ENCODE measurements at places on chromosomes 16 and 17. TPM values are rescaled to one million over a fixed set of nuclear protein-coding genes. Genes with fewer than 3 reads are reported as not detected.

DNA sequence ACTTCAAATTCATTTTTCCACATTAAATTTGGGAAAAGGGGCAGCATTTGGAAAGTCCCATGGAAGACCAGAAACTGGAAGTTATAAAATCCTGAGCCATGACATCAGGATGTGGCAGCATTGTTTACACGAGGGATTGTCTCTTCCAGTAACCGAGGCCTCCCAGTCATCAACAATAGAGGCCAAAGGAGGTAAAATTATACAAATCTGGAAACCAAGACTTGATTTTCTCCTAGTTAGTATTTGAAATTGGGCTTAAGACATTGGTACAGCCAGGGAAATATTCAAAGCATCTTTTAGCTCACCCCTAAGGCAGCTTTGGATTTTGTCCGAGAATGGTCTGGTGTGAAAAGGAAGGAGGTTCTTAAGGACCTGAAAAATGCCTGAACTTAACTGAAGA is 251.6 kb upstream of the FOXF1 start:
- no peak for DNase-seq

DNA sequence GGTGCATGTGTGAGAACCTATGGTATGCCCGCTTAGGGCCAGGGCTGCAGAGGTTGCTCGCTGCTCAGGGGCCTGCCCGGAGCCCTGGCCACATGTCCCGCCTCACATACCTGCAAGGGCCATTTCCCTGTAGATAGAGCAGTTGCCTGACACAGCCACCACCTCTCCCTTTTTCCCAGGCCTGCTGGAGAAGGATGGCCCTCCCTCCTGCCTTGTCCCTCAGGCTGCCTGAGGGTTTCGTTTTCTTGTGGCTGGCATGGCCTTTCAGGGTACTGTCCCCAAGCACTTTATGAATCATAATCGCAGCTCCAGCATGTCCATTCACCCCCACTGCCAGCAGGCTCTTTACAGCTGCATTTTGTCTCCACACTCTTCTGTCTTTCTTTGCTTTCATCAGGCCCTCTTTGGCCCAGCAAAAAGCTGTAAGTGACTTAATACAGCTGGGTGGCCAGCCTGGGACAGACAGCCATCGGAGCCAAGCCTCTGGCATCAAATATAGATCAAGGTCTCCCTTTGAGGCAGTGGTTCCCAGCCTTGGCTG is 65.7 kb downstream of the MPRIP start:
- DNase-seq = no peak

DNA sequence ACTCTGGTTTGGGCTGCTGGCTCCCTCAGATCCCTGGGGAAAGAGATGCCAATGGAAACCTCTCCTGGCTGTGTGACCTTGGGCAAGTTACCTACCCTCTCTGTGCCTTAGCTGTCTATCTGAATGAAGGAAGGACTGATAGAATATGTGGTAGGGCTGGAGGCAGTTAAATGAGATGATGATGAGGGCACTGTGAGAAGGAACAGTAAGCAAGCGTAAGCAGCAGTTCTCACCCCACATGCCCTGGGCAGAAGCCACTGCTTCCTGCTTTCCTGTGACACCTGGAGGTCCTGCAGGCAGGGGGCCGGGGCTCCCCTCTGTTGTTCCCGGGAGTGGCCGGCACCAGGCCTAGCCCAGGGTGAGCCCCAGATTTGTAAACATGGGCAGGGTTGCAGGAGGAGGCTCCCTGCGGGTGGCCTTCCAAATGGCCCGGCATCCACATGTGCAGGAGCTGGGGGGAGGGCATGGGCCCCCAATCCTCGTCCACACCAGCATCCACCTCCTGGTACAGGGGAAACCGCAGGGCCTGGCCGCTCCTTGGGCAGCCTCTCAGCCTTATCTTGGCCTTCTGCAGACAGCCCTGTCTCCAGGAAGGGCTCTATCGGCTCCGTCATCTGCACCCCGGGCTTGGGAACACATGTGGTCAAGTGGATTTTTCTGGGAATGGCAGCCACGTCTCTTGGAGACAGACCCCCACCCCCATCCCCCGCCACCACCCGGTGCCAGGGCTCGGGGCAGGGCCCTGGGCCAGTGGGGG is 235.6 kb upstream of the GSE1 start:
- DNase-seq = no peak

- no peak for DNase-seq
These were observed 887.8 kb upstream of the SOX9 start for GRCh38 chr17:71232801-71233559.

GRCh38 chr17:80151333-80151732 is 4.4 kb upstream of the EIF4A3 start:
- DNase-seq = no peak

Gene ZSCAN10
- not detected for total RNA-seq

DNA sequence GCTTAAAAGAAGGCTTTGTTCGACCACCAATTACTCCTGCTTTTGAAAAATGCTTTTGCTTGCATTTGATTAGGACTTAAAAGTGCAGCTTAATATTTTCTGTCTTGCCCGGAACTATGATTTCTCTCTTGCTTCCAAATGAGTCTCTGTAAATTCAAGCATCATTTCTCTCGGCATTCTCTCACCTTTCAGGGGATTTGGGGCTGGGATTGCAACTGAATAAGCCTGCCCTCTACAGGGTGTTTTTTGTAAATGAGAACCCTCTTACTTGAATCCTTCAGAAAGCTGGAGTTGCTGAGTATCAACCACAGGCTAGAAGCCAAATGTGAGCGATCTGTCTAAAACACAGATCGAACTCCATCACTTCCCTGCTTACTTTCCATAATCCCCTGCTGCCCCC is 234.6 kb downstream of the TMEM114 start:
- DNase-seq = no peak

DNA sequence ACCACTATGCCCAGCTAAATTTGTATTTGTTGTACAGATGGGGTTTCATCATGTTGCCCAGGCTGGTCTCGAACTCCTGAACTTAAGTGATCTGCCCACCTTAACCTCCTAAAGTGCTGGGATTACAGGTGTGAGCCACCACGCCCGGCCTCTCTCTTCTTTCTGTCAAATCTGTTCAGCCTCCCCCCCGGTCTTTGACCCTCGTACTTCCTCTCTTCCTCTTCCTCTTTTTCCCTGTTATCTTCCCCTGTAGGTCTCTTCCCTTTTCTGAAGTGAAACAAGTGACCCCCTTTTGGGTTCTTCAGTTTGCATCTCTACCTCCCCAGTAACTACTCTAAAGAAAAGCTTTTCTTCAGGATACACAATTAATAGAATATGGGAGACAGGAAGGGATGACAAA is 31.7 kb upstream of the DHX40 start:
- no peak for DNase-seq

DNA sequence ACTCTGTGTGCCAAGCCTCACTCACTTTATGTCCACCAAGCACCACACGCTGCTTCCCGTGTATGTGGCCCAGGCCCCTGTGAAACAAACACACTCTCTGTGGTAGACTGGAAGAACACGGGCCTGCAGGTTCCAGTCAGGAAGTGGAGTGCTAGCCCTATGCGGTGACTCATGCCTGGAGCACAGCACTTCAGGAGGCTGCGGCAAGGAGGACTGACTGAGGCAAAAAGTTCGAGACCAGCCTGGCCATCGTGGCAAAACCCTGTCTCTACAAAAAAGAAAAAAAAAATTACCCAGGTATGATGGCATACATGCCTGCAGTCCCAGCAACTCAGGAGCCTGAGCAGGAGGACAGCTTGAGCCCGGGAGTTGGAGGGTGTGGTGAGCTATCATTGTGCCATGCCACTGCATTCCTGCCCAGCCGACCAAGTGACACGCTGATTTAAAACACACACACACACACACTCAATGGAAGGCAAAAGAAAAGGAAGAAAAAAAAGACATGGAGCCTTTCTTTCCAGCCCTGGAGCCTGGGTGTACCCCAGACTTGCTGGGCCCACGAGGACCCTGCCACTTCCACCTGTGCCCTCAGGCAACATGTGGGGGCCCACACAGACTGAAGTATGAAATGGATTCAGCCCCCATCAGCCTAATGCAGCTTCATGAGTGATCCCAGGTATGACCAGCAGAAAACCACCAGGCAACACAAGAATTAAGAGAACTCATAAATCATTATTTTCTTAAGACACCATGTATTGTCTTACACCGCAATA is 126.6 kb downstream of the ANKRD11 start:
- peak; percentile 36 for DNase-seq

DNA sequence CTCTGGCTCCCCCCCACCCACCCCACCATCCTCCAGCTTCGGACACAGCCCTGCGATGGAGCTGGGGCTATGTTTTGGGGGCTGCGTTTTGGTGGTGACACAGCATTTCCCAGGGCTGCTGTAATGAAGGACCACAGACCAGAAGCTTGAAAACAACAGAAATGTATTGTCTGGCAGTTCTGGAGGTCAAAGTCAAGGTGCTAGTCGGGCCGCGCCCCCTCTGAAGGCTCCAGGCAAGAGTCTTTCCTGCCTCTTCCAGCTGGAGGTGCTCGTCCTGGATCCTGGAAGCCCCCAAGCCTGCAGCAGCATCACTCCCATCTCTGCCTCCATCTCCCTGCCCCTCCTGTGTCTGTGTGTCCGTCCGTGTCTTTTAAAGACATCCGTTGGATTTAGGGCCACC is 50.8 kb downstream of the TBC1D16 start:
- DNase-seq = no peak

Gene GLP2R
- total RNA-seq = 7.4 TPM

Gene KRTAP4-3
- total RNA-seq = not detected

- DNase-seq = no peak
These were observed 28.6 kb downstream of the DCAKD start for GRCh38 chr17:45022655-45023339.

Gene TP53
- 33.9 TPM for total RNA-seq

Gene CCL17
- total RNA-seq = not detected

GRCh38 chr17:82583720-82584234 is 64.2 kb downstream of the FOXK2 start:
- DNase-seq = no peak

GRCh38 chr17:57949649-57950048 is 5.6 kb downstream of the CUEDC1 start:
- DNase-seq = peak; percentile 57

Gene EPX
- not detected for total RNA-seq

GRCh38 chr17:81402981-81403467 is 7.8 kb downstream of the BAHCC1 start:
- no peak for DNase-seq

Gene MT1F
- 35.5 TPM for total RNA-seq
